ENCODE measurements at places on chromosomes 13 and 19.

- no peak for DNase-seq
Measured at GRCh38 chr13:58399263-58399662, 767.7 kb downstream of the PCDH17 start.

DNA sequence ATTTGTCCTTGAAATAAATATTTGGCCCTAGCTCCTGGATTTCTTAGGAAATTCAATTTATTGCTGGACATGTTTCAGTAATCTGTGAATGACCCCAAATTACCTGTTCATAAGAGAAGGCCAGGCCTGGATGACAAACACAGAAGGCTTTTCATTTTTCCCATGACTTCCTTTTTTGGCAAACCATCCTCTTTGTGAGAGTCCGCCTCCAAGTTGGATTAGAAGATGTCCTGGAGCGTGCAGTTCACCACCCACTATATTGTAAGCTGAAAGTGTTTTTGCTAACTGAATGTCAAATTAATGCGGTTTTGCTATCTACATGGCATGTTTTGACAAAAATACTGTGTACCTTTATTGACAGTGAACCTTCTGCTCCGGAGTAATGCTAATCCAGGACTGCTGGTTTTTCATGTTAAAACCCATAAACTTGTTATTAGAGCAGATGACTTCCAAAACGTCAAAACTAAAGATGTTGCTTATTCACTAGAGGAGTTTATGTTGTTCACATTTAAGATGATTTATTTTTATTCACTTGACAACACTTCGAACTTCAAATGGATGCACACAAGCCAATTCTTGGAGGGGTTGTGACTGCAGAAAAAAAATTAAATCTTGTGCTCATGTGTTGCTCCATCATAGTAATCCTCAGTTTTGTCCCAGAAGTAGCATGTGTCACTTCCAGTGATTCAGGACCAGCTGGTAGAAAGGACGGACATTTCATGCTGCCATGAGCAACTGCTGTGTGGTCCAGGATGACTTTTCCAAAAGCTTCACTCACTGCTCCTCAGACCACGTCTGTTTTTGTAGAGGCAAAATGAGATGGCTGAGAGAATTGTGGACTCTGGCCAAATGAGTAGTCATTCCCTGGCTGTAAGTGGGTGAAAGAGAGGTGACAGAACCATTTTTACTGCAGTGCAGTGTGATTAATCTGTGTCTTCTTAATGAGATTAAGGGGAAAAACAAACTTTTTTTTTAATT is 71.0 kb downstream of the ITGBL1 start:
- no peak for DNase-seq

- peak; percentile 56 for DNase-seq
Measured at GRCh38 chr13:45055198-45055901, 65.0 kb upstream of the GTF2F2 start.

- DNase-seq: no peak
Measured at GRCh38 chr13:45196096-45196495, 4.7 kb downstream of the KCTD4 start.

DNA sequence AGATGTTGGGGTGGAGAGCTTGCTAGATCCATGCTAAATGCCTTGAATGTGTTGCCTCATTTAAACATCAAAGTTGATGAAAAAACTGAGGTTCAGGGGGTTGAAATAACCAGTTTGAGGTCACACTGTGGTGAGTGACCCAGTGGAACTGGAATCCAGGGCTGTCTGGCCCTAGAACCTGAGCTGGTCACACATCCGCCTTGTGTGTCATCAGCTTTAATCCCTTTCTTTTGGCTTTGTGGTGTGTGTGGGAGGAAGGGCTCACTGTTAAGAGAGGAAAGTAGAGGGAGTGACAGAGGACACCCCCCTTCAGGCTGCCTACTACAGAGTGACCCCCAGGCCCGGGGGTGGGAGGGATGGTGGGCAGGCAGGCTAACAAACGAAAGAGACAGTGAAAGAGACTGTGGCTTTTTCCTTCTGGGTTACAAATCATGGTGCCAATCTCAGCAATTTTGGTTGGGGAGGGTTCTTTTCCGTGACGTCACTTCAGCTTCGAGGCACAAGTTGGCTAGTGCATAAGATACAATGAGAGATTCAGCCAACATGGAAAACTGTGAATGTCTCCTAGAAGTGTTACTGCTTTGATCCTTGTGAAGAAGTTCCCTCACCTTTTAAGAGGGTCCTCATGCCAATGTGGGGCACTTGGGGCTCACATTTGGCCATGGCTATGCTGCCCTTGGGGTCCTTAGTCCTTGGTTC is 164.9 kb downstream of the DLEU7 start:
- no peak for DNase-seq

DNA sequence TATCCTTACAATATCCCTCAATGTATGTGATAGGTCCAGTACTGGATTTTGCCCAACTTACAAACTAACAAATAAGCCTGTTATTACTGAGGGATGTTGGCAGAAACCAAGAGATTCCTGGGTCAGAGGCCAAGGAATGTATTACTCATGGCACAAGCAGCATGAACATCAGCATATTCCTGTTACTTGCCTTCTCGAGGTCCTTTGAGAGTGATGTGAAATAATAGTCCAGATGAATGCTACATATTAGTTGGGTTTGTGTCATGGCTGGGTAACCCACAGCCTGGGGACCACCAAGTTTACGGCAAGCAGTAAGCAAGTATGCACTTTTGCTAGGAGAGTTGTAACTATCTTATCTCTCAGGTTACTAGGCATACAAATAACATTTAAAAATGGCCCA is 384.5 kb upstream of the GPC6 start:
- DNase-seq: no peak

DNA sequence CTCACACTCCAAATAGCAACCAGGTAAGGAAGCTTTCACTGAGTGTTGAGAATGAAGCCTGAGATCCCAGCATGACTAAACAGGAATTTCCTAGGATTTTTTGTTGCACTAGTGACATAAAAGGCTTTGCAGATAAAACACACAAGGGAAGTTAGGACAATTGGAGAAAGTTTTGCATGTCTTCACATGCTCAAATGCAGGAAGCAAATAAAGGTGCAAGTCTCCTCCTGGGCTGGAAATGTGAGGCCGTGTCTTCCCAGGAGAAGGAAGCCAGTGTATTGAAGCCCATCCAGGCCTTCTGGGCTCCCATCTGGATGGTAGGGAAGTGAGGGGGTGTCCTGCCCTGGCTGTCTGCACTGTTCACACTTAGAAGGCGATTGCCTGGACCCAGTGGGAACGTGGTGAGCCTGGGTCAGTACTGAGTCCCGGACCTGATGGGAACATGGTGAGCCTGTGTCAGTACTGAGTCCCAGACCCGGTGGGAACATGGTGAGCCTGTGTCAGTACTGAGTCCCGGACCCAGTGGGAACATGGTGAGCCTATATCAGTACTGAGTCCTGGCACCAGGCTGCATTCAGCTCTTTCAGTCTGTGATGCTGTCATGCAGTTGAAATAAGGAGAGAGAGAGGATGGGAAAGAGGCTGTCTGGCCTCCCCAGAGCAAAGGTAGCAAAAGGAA is 38.7 kb downstream of the SIAH3 start:
- DNase-seq: no peak

GRCh38 chr13:40981361-40981760 is 37.8 kb downstream of the ELF1 start:
- DNase-seq: no peak

- DNase-seq: no peak
Measured at GRCh38 chr13:43880926-43881325, 1.2 kb downstream of the LACC1 start.

GRCh38 chr13:106344342-106344741 is 191.1 kb downstream of the EFNB2 start:
- no peak for DNase-seq

- DNase-seq: no peak
Measured at GRCh38 chr13:73194310-73194709, 135.5 kb downstream of the KLF5 start.
